ENCODE measurements at places on chromosomes 3 and 15.

GRCh38 chr3:11346416-11346815 lies 74.2 kb downstream of the ATG7 start:
- DNase-seq: no peak

GRCh38 chr15:34847598-34847997 lies 52.2 kb upstream of the ACTC1 start:
- DNase-seq: no peak

DNA sequence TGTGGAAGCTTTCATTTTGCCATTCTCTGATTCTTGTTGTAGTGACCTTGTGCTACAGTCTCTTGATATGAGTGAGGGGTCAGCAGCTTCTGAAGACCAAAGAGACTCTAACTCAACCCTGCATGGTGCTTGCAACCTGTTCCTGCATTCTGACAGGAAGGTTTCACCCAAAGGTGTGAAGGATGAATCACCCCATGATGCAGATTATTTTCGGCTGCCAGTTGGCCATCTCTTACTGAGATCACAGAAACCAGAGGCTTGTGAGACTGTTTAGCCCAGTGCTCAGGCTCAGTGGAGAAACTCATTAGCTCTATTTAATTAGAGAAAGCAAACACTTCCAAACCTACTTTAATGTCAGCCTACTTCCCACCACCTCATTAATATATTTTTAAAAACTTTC lies 29.2 kb upstream of the TPRG1 start:
- peak; percentile 82 for DNase-seq

- no peak for DNase-seq
These were observed 30.1 kb upstream of the SLC24A5 start for GRCh38 chr15:48090666-48091065.

- no peak for DNase-seq
These were observed 49.2 kb upstream of the CCDC54 start for GRCh38 chr3:107328069-107328468.

DNA sequence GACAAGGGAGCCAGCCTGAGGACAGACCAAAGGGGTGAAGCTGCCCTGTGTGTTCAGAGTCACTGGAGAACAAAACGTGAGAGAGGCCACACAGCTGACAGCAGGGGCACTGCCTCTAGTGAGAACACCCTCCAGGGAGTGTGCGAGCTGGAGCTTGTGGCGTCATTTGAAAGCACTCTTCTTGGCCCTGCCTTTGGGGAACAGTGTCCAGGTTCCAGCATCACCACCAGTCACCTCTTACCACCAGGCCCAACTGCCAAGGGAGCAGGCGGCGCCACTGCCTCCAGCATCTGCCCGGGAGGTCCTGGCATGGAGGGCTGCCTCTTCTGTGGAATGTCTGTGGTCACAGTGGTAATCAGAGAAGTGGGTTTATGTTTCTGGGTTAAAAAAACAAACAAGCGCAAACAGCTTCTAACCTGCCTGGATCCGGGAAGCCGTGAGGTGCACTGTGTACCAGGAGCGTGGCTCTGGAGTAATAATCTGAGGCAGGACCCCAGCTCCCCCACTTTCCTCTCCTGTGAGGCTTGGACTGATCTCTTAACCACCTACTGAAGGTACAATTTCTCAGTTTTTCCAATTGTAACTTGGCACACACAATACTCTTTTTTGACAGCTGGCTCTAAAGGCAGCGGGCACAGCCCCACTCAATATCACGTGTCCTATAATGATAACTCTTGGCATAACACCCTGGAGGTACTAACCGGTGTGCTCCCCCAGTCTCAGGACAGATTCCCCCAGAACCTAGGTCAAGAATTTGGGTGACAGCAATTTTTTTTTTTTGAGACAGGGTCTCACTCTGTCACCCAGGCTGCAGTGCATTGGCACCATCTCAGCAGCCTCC lies 32.2 kb upstream of the CDCP1 start:
- DNase-seq: no peak

GRCh38 chr15:63156086-63156710 lies 1.1 kb downstream of the RPS27L start:
- DNase-seq: no peak

GRCh38 chr15:96345560-96346399 lies 15.3 kb downstream of the NR2F2 start:
- peak; percentile 36 for DNase-seq

- DNase-seq: no peak
These were observed 128.2 kb downstream of the SUCLG2 start for GRCh38 chr3:67526246-67526645.

- DNase-seq: no peak
These were observed 30.1 kb downstream of the BDH1 start for GRCh38 chr3:197525706-197526105.

DNA sequence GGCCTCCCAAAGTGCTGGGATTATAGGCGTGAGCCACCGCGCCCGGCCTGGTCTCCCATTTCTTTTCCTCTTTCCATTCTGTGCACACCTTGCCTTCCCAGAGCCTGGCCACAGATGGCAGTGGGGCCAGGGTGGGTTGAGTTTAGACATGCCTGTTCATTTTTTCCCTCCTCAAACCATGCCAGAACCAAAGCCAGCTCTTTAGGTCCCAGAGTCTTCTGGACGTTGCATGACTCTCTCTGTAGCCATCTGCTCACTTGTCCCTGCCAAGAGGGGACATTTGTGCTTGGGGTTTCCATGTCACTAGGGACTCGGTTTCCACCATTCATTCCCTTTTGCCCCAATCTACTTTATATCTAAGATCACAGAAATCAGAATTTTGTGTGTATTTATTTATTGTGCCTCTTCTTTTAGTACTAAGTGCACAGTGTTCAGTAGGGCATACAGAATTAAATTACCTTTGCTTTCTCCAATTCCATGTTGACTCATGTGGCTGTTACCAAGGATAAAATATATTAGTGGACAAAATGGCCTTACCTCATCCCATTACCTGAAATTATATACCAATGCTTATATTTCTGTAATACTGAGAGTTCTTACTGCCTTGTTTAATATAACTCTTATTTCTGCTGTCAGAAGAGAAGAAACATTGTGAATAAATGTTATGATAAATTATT lies 49.6 kb downstream of the USP13 start:
- DNase-seq: no peak

- DNase-seq: no peak
These were observed 28.3 kb downstream of the MTHFS start for GRCh38 chr15:79868554-79868953.

- DNase-seq: no peak
These were observed 178.6 kb downstream of the ADAMTS9 start for GRCh38 chr3:64509206-64509605.

- no peak for DNase-seq
These were observed 160.0 kb downstream of the FRMD5 start for GRCh38 chr15:44034933-44035624.
